Spleen (tissue), 13 donors: ENCODE measurements at places on chromosomes 11 and 22. TPM values are rescaled to one million over a fixed set of nuclear protein-coding genes. Genes with fewer than 3 reads are reported as not detected.

GRCh38 chr11:65793625-65794400 lies 7.0 kb downstream of the OVOL1 start:
- H3K4me1 ChIP-seq = no peaks in the 10 kb centered on the region
- H3K4me3 ChIP-seq = no peak overlapping the region
- no peaks in the 10 kb centered on the region for H3K36me3 ChIP-seq

GRCh38 chr11:14218728-14219127 lies 140.3 kb downstream of the RRAS2 start:
- no peaks in the 10 kb centered on the region for H3K4me1 ChIP-seq
- DNase-seq = no peak
- H3K36me3 ChIP-seq = no peaks in the 10 kb centered on the region
- no peak overlapping the region for H3K27ac ChIP-seq

OR5T2 gene
- not detected for total RNA-seq

- H3K4me3 ChIP-seq = no peak overlapping the region
- H3K27me3 ChIP-seq = no peaks in the 10 kb centered on the region
- no peaks in the 10 kb centered on the region for H3K36me3 ChIP-seq
- no peak overlapping the region for H3K27ac ChIP-seq
- DNase-seq = no peak
- no peaks in the 10 kb centered on the region for H3K4me1 ChIP-seq
Measured at GRCh38 chr11:101323997-101324396, 194.4 kb upstream of the PGR start.

DNA sequence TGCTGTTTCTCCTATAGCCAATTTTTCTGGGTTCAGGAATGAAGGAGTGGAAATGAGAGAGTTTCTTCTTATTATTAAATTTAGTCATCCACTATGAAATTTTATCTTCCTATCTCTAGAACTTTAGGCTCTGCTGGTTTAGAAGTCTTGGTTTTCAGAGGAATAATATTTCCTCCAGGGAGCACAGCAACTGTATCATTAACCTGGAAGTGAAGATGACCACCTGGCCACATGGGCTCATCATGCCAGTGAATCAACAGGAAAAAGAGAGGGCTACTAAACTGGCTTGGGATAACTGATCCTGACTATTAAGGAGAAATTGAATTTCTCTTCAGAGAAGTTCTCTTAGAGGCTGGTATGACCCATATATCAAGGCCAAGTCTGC lies 44.4 kb downstream of the ADM start:
- no peaks in the 10 kb centered on the region for H3K36me3 ChIP-seq
- no peak overlapping the region for H3K4me3 ChIP-seq
- no peak for DNase-seq
- no peaks in the 10 kb centered on the region for H3K27me3 ChIP-seq
- no peaks in the 10 kb centered on the region for H3K4me1 ChIP-seq
- no peak overlapping the region for H3K27ac ChIP-seq

CD151 gene
- 80.1 TPM for total RNA-seq

OR51B4 gene
- not detected for total RNA-seq

- peak; percentile 93 for DNase-seq
- peaks cover 26% of the 10 kb centered on the region for H3K4me1 ChIP-seq
- no peaks in the 10 kb centered on the region for H3K36me3 ChIP-seq
- no peak overlapping the region for H3K4me3 ChIP-seq
- H3K27me3 ChIP-seq = no peaks in the 10 kb centered on the region
Measured at GRCh38 chr11:66100272-66101065, 30.4 kb downstream of the PACS1 start.
